Activated CD4-positive, alpha-beta T cell treated with anti-CD3 and anti-CD28 coated beads, Interleukin-2, amount 10 ng/mL, durations not matched to agents 7 days and 5 days (primary cell): ENCODE measurements at places on chromosomes 1 and 21. TPM values are rescaled to one million over a fixed set of nuclear protein-coding genes. Genes with fewer than 3 reads are reported as not detected.

DNA sequence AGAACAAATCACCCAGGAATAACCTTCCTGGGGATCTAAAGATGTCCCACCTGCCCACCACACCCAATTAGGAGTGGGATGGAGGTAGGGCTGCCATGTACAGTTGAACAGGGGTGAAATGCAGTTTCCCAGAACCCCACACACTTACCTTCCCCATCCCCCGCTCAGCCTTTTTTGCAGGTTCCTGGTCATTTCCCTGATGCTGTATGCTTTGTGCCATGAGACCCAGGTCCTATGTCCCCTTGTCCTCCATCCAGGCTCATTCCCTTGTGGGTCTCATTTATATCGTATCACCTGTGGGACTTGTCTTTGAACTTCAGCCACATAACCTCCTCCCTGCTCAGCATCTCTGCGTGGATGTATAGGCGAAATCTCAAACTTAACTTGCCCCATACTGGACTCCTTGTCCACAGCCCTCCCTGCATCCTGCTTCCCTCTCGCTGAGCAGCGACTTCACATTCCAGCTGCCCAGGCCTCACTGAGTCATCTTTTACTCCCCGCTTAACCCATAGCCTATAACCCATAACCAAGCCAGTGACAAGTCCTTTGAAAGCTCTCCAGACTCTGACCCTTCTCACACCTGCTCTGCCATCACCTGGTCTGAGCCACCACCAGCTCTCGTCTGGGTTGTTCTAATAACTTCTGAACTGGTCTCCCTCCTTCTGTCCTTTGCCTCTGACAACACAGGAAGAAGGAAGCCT, 4.7 kb downstream of the LDLRAD2 start:
- no peak for DNase-seq

- no peak for DNase-seq
Observed at GRCh38 chr1:67679691-67680090, 5.3 kb upstream of the GADD45A start.

GRCh38 chr1:75630004-75630594, 19.2 kb upstream of the SLC44A5 start:
- DNase-seq = no peak

GRCh38 chr1:231757101-231757404, 130.5 kb downstream of the DISC1 start:
- no peak for DNase-seq

DNA sequence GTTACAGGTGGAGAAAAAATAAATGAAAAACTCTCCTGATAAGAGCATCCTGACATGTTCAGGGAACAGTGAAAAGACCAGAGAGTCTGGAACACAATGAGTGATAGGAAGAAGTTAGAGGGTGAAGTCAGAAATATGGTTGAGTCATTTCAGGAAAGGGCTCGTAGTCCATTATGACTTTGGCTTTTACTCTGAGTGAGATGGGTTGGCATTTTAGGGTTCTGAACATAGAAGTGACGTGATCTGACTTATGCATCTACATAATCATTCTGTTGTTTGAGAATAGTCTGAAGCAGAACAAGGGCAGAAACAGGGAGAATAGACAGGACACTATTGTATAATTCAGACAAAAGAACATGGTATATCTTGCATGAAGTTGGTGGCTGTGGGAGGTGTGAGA, 5.8 kb downstream of the HMCN1 start:
- DNase-seq = no peak

DNA sequence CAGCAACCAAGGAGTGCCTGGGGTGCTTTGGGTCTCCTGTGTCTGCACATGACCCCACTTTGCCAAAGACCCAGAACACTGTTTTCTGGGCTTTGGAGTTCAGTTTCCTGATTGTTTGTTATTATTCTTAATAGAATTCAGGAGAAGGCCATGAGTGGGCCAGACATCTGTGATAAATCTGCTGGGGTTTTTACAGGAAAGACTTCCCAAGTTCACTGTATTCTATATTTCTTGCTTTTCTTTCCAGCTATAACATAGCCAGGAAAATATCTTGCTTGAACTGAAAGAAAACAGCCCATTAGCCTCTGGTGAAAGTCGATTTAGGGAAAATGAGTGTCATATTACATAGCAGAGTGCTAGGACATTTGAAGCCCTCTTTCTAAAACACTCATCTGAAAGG, 345.1 kb upstream of the USP24 start:
- DNase-seq = no peak

DNA sequence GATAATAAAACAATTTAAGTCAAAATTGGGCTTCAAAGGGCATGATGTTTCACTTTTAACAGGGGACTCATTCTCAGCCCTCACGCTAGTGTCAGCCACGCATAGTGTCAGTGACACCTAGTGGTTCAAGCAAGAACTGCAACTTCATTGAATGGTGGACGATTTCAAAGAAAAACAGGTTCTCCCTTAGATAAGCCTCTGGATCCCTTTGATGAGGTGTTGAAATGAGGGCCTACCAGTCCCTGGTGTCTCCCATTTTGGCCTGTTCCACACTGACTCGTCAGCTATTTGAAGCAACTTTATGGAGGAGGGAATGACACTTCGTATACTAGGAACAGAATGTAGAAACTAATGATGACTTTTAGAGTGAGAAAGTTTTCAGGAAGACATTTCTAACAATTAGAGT, 56.2 kb downstream of the FCRL5 start:
- peak; percentile 62 for DNase-seq

GRCh38 chr1:219771080-219771479, 157.3 kb downstream of the SLC30A10 start:
- DNase-seq = no peak

DNA sequence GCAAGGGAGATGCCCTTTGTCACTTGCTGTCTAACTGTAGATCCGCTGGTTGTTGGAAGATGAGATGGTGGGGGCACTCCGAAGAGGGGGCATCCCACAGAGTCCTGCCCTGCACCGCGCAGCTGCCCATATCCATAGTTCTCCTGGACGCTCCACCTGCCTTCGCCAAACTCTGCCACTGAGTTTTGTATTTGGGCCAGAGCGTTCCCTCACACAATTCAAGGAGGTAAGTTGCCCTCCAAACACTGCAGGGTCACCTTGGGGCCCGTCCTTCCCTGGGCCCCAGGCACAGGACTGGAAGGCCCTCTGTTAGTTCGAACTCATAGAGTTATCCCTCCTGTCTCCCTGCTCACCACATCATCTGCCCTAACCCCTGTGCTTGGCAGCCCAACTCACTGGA, 22.1 kb downstream of the HYI start:
- no peak for DNase-seq

Gene AIRE
- 0.30 TPM for total RNA-seq

Gene RASSF5
- 185 TPM for total RNA-seq
